Stimulated activated CD8-positive, alpha-beta memory T cell treated with anti-CD3 and anti-CD28 coated beads, Interleukin-4, amount 100 ng/mL, for 1 hour (primary cell): ENCODE measurements at places on chromosomes 5 and 9.

GRCh38 chr5:135185481-135186065 lies 151.5 kb upstream of the PITX1 start:
- no peak for DNase-seq

- no peak for DNase-seq
These were observed 4.9 kb downstream of the AK6 start for GRCh38 chr5:69364414-69364813.

DNA sequence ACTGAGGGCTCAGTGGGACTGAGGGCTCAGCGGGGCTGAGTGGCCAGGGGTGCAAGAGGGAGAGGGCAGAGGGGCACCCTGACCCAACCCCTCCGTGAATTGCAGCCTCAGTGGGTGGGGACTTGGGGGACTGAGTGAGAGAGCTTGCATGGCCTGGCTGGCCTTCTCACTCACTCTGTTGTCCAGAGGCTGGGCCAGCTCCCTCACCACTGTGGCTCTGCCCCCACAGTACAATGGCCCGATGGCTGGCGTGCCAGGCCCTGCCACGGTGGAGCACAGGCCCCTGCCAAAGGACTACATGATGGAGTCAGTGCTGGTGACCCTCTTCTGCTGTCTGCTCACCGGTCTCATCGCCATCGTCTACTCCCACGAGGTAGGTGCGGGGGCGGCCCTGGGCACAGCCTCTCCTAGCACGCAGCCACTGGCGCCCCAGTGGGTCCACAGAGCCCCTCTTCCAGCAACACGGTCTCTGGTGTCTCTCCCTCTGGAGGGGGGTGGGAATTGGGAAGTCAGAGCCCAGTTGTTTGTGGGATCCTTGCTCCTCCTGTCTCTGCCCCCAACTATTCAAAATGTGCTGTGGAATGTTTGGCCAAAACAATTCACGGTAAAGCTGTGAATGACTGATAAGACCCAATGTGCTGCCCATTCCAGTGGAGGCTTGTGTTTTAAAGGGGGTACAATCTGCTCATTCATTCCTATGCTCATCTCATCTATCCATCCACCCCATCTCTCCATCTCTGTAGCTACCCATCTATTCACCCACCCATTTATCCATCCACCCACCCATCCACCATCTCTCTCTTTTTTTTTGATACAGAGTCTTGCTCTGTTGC lies 10.7 kb downstream of the PRRT1B start:
- DNase-seq, result no peak

GRCh38 chr9:36914212-36914577 lies 119.9 kb downstream of the PAX5 start:
- no peak for DNase-seq

GRCh38 chr9:122394265-122395125 lies 23.7 kb downstream of the PTGS1 start:
- no peak for DNase-seq

DNA sequence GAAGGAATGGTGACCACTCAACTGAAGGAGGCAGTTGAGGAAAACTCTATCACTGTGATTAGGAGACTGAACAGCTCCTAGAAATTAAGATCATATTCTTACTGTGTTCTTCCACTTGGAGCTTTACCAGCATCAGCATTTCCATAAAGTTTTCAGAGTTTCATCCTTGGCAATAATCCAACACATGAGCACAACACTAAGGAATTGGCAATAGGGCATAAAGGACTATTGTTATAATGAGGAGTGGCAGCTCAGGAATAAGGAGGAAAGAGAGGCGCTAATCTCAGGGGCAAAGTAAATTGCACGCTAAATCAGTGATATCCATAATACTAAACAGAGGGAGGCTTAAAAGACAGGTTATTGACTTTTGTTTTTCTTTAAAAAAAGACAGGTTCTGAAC lies 338.9 kb downstream of the EFNA5 start:
- DNase-seq, result no peak

- no peak for DNase-seq
These were observed 8.6 kb downstream of the SPINK4 start for GRCh38 chr9:33248606-33249005.

DNA sequence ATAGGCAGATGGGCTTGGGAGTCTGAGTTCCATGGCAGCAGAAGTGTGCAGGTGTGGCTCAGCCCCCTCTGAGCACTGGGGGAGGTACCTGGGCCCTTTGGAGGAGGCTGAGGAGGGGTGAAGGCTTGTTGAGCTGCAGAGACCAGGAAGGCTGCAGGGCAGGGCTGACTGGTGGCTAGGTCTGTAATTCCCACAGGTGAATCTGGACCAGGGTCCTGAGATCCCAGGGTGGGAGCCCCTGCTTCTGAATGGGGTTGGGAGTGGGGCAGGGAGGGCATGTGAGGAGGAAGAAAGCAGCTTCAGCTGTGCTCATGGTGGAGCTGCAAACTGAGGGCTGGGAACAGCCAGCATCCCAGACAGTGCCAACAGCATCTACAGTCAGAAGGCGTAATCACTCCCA lies 111.1 kb downstream of the CACNA1B start:
- DNase-seq, result no peak

GRCh38 chr9:99239341-99240060 lies 17.4 kb downstream of the SEC61B start:
- no peak for DNase-seq

DNA sequence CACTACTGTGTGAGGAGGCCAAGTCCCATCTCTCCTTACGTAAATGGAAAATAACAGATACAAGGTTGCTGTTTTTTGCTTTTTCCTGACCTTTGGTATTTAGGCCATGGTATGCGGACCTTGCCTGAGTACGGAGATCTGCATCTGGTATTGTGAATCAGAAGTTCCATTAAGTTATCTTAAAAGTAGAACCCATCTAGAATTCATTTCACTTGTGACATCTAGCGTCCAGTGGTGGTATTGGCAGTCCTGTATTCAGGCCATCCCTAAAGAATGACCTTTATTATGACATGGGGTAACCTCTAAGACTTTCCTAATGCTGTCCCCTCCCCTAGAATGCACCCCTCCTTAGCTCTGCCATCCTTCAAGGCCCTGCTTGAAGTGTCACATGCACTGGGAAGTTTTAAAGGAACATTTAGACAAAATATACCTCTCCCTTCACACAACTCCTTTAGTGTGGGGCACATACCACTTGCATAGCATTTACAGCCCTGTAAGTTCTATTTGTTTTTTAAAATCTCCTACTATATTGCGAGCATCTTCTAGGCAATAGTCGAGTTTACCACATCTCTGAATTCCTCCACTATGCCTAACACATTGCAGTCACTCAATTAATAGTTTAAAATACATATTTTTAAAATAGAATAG lies 1.9 kb upstream of the SPDL1 start:
- DNase-seq, result no peak

- no peak for DNase-seq
These were observed 74.0 kb upstream of the NEK6 start for GRCh38 chr9:124183772-124184171.

- DNase-seq, result no peak
These were observed 160.9 kb upstream of the PIK3R1 start for GRCh38 chr5:68054638-68055037.

DNA sequence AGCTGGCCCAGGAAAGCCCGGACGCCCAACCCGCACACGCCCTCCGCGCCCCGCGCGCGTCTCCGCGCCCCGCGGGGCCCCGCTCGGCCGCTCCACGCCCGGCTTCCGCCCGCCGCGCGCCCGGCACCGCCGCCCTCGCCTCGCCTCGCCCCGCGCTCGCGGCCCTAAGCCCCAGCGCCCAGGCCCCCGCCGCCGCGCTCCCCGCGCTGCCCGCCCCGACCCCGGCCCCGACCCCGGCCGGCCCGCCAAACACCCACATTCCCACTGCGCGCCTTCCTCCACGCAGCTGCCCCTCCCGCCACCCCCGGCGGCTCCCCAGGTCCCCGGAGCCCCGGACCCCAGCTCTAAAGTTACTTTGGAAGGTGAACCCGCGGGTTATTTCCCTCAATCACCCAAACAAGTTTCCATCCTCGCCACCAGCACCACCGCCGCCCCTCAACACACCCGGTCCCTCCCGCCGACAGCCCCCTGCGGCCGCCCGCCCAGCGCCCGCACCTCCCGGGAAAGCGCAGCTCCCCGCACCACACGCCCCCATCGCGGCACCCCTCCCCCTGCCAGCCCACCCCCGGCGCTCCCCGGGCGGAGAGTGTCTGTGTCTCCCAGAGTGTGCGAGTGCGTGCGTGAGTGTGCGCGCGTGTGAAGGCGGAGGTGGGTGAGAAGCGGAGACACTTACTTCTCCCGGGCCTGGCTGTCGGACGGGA lies 439 bp downstream of the SSBP2 start:
- no peak for DNase-seq

GRCh38 chr9:37221489-37222106 lies 101.2 kb downstream of the ZCCHC7 start:
- DNase-seq, result no peak

DNA sequence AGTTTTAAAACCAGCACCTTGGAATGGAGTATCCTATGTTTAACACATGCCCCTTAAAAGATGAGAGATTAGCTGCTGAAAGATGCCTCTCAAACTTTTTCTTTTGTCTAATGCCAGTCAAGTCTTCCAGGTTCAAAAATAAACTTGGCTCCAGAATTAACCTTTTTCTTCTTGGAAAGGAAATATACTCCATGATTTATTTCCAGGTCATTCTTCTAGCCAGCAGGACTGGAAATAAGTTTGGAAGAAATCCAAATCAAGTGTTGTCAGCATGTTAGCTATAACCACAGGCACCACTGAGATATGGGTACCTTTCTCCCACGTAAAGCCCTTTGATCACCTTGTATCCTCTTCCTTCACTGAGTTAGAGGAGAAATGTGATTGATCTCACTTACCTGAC lies 56.1 kb downstream of the NLN start:
- DNase-seq, result no peak

- DNase-seq, result no peak
These were observed 68.6 kb upstream of the ACTBL2 start for GRCh38 chr5:57551251-57551650.

- no peak for DNase-seq
These were observed 14.1 kb upstream of the STRBP start for GRCh38 chr9:123282362-123283047.

DNA sequence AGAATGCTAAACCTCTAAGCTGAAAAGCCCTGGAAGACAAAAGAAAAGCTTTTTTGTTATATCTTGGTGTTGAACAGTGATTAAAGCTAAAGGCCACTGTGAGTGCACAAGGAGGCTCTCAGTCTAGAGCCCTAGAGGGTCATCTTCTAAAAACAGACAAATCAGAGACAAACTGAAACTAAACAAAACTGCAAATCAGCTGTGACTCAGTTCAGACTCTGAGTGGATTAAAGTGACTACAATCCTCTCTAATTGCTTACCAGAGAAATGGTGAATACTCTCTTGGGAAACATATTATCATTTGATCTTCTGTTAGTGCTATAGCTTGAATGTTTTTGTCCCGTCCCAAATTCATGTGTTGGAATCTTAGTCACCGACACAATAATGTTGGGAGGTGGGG lies 491.9 kb downstream of the CDH18 start:
- DNase-seq, result no peak

DNA sequence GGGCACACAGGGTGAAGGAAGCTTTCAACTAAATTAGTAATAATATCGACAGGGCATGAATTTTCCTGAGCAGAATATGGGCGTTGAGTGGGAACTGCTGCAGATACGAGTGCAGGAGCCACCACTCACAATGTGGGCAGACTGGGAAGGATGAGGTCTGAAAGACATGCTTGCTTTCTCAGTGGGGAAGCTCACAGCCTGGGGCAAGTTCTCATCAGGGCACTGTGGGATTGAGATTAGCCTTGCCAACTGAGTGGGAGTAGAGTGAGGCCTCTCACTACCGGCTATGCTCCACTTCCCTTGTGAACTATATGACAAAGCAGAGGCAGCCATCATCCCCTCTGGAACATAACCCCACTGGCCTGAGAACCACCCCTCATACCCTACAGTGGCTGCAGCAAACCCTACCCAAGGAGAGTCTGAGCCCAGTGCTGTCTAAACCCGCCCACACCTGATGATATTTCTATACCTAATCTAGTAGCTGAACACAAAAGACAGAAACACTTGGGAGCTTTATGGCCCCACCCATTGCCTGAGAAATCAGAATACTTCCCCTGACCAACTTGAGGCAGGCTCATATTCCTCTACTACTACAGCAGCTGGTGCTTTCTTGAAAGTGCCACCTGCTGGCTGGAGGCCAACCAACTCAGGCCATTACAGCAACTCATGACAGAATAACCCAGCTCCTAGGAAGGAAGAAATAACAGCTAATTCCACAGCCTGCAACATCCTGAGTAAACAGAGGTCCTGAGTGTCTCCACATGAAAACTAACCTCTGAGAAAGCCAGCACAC lies 173.7 kb upstream of the SPEF2 start:
- DNase-seq, result no peak

DNA sequence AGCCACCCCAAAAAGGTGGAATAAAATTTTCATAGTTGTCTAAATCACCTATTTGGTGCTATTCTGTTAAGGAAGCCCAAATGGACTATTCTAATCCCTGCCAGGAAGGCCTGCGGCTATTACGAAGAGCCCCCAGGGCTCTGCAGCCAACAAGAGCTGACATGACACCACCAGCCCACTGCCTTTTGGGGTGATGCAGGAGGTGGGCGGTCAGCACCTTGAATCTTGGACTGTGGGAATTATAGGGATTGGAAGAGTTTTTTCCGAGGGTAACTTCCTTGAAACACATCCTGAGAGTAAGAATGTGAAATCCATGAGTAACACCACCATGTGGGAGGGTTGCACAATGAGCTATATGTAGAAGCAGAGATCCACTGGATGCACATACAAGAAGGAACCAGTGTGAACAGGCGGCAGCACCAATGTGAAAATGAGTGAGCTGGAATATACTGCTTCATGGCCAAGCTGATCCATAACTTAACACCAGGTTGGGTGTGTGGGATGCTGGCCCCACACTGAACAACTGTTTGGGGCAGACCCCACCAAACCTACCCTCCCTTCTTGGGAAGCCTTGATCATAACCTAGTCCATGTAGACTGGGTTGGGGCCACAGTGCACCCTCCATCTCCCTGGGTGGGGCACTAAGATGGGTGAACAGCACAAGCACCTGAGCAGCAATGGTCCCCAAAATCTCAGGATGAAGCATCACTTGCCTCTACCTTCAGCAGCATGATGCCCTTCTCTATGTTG lies 239.0 kb downstream of the FSTL4 start:
- DNase-seq, result no peak

GRCh38 chr5:160390787-160391696 lies 8.8 kb downstream of the FAM200C start:
- no peak for DNase-seq

GRCh38 chr5:62149879-62150278 lies 156.1 kb upstream of the KIF2A start:
- no peak for DNase-seq

- DNase-seq, result no peak
These were observed 212.0 kb upstream of the KIF2A start for GRCh38 chr5:62093976-62094375.

DNA sequence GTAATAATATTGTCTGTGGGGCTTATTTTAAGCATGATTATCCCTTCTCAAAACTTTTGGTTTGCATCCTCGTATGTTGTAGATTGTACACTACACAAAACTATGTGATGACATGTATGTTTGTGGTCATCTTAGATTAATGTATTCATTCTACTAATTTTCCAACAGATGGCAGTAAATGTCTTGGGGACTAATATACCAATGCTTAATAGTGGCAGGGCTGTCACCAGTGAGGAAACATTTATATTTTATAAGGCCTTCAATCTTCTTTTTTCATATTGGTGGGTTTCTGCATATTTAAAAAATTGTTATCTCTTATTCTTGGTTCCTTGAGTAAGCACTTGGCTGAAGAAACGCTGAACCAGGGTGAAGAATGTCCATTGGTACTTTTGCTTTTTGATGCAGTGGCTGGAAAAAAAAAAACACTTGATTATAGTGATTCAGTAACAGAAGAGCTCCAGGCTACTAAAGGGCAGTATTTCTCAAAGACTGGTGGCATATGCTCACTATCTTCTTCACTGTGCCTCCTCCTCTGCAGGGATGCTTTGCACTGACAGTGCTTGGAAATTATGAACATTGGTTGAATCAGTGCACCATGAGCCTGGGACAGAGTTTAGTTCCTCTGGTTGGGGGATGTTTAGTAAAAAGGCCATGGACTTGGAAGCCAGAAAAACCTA lies 530.3 kb downstream of the RASEF start:
- no peak for DNase-seq
